Cortex of kidney (tissue), 1 donor: ENCODE measurements at places on chromosomes 7 and 10.

GRCh38 chr10:34544400-34544799, 270.7 kb downstream of the PARD3 start:
- DNase-seq, result no peak

- DNase-seq, result no peak
Observed at GRCh38 chr10:77347052-77347451, 290.6 kb downstream of the KCNMA1 start.

- no peak for DNase-seq
Observed at GRCh38 chr7:6642239-6642839, 5.2 kb downstream of the ZNF316 start.

GRCh38 chr7:157699357-157700013, 362.7 kb downstream of the DNAJB6 start:
- no peak for DNase-seq

- no peak for DNase-seq
Observed at GRCh38 chr7:92699560-92699959, 109.4 kb upstream of the FAM133B start.

GRCh38 chr10:28387140-28387539, 84.3 kb upstream of the MPP7 start:
- DNase-seq, result no peak

- DNase-seq, result no peak
Observed at GRCh38 chr10:24209432-24209771, 464 bp downstream of the KIAA1217 start.

- DNase-seq, result no peak
Observed at GRCh38 chr7:104943502-104944343, 70.3 kb upstream of the KMT2E start.

DNA sequence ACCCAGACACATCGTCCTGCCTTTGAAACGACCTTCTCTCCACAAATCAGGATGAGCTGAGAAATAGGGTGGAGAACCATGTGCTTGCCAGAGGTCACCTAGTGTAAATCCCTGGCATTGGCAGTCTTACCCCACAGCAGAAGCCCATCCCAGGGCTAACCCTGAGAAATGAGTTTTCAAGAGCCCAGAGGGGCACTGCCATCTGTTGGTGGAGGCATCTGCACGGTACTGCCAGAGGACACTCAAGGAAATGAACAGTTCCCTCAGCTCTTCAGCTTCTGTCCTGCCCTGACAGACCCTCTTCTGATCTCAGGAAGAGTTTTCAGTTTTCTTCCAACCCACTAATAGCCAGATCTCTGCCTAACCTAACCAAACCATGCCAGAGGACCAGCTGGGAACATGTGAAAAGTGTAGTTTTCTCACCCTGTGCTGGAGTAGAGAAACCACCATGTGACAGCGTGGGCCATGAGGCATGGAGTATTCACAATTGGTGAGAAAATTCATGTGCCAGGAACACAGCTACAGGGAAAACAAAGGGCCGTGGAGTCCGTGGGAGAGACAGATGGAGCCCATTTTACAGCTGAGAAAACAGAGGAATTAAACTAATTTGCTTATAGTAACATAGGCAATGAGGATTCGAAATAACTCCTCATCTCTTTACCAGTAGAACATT, 37.7 kb upstream of the ITPRID1 start:
- no peak for DNase-seq

GRCh38 chr7:7201578-7202374, 19.4 kb downstream of the C1GALT1 start:
- no peak for DNase-seq

GRCh38 chr10:121112136-121112535, 261.0 kb downstream of the WDR11 start:
- no peak for DNase-seq

GRCh38 chr7:102063690-102064180, 222.9 kb upstream of the SH2B2 start:
- no peak for DNase-seq

DNA sequence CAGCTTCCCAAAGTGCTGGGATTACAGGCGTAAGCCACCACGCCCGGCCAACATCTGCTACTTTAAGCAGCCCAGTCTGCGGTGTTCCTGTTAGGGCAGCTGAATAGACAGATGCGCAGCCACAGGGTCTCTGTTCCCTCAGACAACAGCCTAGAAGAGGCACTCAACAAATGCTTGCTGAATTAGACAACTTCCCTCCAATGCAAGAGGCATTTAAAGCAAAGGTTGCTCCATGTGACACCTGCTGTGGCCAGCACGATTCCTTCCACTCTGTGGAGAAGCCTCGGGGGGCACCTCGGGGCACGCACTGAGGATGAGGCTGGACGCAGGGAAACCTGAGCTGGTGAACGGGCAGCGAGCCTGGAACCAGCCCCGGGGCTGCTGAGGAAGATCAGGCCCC, 237.8 kb downstream of the MAD1L1 start:
- no peak for DNase-seq

- DNase-seq, result no peak
Observed at GRCh38 chr10:124996127-124996853, 54.4 kb downstream of the ZRANB1 start.

- DNase-seq, result no peak
Observed at GRCh38 chr10:62779487-62780248, 24.9 kb upstream of the ADO start.

- no peak for DNase-seq
Observed at GRCh38 chr7:23531050-23531793, 559 bp downstream of the TRA2A start.

DNA sequence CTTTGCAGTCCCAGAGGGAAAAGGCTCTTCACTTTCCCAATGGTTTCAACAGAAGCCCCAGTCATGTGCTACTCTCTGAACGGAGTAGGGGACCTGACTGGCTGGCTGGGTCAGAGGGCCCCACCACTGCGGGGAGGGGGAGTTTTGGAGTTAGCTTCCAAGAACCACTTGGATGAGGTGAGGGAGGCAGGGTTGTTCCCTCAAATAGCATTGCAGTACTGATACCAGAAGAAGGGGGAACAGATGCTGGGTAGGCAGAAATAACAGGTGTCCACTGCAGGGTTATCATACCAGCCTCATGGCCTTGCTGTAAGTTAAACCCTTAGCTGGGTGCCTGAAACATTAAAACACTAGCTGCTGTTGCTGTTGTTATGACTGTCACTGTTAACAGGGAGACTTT, 131.3 kb downstream of the UBE2H start:
- no peak for DNase-seq

DNA sequence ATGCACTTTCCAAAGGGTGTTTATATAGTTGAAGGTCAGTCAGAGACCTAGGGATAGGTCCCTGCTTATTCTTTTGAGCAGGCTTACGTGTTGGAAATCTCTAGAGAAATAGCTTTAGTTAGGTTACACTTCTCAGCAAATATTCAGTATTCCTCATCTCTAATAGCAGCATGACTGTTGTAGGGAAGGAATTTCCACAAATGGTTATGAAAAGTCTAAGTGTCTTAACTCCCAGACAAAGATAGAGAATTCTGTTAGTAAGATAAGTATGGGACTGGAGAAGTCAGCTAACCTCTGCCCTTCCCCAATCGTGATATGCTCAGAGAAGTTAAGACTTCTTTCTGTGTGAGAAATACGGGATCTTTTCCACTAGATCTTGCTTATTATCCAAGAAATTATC, 16.5 kb downstream of the SGPL1 start:
- DNase-seq, result no peak

GRCh38 chr7:73668103-73668885, 663 bp downstream of the VPS37D start:
- no peak for DNase-seq

DNA sequence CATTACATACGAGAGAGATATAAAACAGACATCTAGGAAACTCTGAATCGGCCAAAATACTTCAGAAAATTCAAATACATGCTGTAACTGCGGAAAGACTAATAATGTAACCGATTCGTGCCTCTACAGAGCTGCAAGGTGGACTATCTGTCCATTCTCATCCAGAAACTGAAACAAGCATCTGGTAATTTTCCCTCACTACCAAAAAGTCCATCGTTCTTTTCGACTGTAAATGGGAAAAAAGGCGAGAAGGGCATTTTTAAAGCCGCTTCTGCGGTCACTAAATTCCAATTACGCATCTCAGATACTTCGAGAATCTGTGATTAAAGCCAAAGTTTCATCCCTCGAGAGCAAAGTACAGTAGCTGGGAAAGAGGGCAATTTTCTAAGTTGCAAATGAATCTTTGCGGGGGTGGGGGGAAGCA, 1.3 kb downstream of the OGA start:
- no peak for DNase-seq

- no peak for DNase-seq
Observed at GRCh38 chr10:64508029-64508661, 986.9 kb downstream of the REEP3 start.

- no peak for DNase-seq
Observed at GRCh38 chr10:129845111-129845753, 118.8 kb downstream of the EBF3 start.

DNA sequence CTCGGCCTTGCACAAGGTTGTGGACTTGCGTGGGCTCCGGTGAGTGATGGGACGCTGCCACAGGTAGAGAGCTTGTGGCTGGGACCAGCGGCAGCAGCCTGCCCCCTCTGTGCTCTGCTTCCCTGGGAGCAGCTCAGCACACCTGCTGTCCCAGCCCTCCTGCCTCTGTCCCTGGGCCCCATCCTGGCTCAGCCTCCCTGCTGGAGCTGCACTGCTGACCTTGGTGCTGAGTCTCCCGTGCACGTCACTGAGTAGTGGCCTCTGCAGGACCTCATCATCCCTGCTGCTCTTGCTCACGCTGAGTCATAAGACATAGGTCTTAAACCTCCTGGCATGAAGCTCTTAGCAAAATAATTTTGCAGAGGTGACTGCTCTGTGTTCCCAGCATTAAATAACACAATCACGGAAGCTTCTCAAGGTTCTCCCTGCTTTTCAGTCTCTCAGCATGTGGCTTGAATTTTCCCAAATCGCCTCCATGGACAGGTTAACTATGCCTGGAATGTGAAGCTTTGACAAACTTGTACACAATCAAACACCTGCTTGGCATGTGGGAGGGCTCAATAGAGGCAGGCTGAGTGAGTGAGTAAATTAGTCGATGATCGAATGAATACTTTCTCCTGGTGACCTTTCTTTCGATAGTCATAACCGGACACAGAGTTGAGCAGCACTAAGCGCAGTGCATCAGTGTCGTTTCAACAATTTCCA, 63.8 kb upstream of the NPS start:
- no peak for DNase-seq

DNA sequence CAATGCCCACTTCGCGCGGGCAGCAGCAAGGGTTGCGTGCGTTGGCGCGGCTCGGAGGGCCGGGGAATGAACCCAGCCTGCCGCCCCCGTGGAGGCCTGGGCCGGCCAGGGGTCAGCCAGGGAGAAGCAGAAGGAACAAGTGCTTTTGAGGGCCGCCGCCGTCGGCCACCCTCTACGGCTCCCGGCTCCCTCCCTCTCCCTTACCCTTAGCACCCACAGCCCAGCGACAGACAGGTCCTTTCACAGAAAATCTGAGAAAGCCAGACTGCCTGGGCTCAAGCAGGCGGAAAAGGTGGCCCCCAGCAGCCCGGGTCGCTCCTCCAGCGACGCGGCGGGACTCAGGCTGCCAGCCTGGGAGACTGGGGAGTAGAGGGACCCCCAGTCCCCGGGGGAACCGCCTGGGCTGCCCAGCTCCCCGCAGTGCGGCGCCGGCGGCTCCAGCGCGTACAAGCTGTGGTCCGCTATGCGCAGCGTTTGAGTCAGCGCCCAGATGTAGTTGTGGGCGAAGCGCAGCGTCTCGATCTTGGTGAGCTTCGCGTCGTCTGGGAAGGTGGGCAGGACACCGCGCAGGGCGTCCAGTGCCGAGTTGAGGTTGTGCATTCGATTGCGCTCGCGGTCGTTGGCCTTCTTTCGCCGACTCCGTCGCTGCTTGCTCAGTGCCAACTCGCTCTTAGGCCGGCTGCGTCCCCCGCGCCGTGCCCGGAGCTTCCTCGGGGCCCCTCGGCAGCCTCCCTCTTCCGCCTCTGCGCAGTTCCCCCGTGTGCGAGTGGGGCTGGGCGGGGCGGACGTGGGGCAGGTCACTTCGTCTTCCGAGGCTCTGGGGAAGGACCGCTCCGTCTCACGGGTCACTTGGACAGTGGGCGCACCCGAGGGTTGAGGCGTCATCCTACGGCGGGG, 815 bp downstream of the NEUROG3 start:
- DNase-seq, result no peak

DNA sequence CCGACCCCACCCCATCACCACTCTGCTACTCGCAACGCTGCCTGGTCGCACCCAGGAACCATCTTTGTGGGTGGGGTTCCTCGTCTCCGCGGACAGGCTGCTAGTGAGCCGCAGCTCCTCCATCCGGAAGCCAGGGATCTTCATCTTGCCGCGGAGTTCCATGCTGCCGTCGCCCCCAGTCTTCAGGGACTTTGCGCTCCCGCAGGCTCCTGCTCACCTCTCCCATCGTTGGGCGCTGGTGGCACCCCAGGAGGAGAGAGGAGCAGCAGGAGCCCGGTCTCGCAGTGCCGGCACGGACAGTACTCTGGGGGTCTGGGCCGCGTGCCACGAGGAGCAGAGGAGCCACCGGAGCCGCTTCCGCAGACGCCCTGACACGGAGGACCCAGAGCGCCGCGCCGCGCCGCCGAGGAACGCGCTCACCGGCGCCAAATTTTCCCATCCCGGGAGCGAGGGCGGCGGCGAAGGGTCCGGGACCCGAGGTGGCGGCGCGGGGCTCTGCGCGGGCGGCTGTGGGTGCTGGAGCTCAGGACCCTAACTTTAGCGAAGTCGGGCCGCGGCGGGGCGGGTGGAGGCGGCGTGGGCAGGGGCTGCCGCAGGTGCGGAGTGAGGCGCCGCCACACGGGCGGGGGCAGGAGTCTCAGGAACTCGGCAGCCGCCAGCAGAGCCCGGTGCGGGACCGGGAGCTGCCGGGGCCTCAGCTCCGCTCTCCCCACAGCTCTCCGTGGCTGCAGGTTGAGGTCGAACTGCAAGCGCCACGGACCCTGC, 750.1 kb upstream of the SORCS1 start:
- DNase-seq, result no peak

DNA sequence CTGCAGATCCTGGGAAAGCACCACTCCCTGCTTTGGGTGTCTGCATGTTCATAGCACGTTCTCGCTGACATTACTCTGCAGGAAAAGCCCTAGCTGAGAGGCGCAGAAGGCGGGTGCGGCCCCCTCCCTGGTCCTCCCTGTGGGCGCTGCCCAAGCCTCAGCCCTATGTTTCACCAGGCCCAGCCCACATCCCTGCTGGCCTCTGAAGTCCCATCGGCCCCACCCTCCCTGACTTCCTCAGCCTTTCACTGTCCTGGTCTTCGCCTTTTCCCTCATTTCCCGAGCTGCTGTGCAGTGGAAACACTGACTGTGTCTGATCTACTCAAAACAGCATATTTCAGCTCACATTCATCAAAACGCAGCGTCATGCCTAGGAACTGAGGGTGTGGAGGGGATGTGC, 36.3 kb upstream of the DIP2C start:
- DNase-seq, result no peak

DNA sequence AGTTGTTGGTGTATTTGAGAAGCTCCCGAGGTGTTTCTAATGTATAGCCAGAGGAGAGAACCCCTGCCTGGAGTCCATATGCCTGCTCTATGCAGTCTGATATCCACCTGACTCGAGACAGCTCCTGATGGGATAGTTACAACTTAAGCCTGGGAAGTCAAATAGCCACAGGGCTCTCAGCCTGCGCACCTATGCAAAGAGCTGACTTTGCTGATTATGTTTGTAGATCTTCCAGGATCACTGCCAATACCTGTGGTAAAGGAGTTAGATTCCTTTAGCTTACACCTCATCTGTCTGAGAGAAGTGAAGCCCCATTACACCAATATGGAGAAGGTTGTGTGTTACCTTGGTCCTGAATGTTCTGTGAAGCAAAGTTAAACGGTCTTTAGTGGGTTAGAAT, 1063.3 kb downstream of the NRG3 start:
- DNase-seq, result no peak

- DNase-seq, result no peak
Observed at GRCh38 chr10:82757397-82757796, 882.4 kb downstream of the NRG3 start.
